Astrocyte of the spinal cord (primary cell): ENCODE measurements at places on chromosomes 7 and 10.
A peak's percentile ranks its signal among the peaks of the same experiment; 100 is the strongest.

DNA sequence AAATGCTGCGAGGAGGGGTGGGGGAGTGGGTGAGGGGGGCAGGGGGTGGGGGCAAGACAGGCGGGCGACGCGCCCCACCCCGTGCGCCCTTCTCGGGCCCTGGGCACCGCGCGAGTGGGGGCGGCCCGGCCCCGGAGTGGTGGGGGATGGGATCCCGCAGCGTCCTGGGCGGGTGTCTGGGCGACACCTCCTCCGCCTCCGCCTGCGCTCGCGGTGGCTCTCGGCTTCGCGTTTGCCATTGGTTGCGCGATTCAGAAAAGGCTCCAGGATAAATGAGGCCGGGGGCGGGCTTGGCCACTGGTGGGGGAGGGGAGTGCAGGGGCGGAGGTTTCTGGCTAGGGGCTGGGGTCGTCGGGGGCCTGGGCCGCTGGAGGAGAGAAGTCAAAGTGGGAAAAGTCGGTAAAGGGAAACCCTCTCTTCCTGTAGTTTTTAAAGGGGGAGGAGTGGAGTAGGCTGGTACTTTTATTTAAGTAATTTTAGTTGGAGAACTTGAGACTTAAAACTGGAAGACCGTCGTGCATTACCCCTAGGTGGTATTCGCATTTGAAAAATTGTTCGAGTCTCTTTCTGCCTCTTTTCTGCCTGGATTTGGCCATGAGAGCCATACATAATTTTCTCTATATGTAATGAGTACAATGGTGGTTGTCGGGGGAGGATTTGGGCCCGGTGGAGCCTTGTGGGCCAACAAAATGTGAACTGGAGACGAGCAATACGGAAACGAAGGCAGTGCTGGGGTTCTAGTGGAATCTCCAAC lies 992 bp upstream of the IGF2BP3 start:
- DNase-seq: peak; percentile 84

DNA sequence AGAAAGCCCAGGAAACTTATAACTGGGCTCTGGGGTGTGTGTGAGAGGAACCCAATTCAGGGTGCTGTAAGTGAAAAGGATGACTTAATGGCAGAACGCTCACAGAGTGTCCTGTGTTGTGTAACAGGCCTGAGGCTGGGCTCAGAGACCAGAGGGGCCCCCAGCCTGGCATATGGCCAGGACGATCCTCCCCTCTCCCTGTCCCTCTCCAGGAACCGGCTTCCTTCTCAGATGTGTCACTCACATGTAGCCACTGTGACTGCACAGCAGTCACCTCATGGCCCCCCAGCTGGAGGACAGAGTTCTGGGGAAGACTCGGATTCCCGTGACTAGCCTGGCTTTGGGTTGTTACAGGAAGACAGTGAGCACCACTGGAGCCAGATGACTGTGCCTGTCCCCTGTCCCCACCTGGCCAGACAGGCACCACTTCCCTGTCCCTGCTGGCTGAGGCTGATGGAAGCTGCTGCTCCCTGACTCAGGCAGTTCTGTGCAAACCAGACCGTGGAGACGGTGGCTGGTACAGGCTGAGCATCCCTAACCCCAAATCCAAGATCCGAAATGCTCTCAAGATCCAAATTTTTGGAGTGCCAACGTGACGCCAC lies 220.5 kb downstream of the MLLT10 start:
- DNase-seq: no peak

GRCh38 chr10:79985481-79986072 lies 36.7 kb upstream of the SFTPD start:
- DNase-seq: no peak

- DNase-seq: peak; percentile 74
Measured at GRCh38 chr7:80699045-80699638, 60.7 kb downstream of the CD36 start.

GRCh38 chr10:118926903-118927302 lies 102.6 kb upstream of the NANOS1 start:
- no peak for DNase-seq

GRCh38 chr10:35643151-35644049 lies 1.3 kb upstream of the FZD8 start:
- DNase-seq: peak; percentile 67

GRCh38 chr10:76382381-76382851 lies 951.0 kb downstream of the LRMDA start:
- DNase-seq: peak; percentile 69

- DNase-seq: no peak
Measured at GRCh38 chr7:41760293-41760692, 57.4 kb upstream of the INHBA start.

DNA sequence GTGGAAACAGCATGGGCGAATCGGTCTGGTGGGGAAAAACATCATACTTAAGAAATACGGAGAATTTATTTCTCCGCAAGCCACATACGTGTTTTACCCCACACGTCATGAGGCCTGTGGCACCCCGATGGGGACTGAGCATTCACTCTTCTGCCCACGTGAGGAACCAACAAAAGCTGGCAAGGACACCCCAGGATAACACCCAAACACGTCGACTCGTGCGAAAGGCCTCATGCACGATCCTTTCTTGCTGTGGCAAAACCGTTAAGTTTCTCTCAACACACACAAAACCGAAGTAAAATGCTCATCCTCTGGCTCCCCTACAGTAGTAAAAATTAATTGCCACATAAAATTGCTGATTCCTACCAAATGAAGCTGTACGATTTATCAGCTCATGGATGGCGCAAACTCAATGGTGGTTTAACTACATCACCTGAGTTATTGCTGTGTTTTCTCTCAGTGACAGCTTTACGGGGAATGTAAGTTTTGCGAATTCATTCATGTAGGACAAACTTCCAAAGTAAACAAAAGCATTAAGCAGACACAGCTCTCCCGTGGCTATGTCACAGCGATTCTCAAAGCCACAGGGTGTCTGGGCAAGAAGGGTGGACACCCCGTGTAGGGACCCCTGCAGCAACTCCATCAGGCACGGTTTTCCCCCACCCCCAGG lies 97.0 kb downstream of the CTBP2 start:
- no peak for DNase-seq

- DNase-seq: no peak
Measured at GRCh38 chr7:27345164-27345887, 102.7 kb downstream of the EVX1 start.

DNA sequence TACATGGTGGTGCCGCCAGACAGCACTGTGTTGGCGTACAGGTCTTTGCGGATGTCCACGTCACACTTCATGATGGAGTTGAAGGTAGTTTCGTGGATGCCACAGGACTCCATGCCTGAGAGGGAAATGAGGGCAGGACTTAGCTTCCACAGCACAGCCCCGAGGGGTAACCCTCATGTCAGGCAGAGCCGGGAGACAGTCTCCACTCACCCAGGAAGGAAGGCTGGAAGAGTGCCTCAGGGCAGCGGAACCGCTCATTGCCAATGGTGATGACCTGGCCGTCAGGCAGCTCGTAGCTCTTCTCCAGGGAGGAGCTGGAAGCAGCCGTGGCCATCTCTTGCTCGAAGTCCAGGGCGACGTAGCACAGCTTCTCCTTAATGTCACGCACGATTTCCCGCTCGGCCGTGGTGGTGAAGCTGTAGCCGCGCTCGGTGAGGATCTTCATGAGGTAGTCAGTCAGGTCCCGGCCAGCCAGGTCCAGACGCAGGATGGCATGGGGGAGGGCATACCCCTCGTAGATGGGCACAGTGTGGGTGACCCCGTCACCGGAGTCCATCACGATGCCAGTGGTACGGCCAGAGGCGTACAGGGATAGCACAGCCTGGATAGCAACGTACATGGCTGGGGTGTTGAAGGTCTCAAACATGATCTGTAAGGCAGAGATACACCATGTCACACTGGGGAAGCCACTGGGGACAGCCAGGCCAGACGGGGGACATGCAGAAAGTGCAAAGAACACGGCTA lies 104.6 kb upstream of the TNRC18 start:
- peak; percentile 43 for DNase-seq

GRCh38 chr10:124566981-124567835 lies 105.6 kb downstream of the LHPP start:
- no peak for DNase-seq

- DNase-seq: no peak
Measured at GRCh38 chr10:56298941-56299340, 62.1 kb downstream of the ZWINT start.

- DNase-seq: peak; percentile 86
Measured at GRCh38 chr10:3948843-3949242, 163.8 kb upstream of the KLF6 start.

DNA sequence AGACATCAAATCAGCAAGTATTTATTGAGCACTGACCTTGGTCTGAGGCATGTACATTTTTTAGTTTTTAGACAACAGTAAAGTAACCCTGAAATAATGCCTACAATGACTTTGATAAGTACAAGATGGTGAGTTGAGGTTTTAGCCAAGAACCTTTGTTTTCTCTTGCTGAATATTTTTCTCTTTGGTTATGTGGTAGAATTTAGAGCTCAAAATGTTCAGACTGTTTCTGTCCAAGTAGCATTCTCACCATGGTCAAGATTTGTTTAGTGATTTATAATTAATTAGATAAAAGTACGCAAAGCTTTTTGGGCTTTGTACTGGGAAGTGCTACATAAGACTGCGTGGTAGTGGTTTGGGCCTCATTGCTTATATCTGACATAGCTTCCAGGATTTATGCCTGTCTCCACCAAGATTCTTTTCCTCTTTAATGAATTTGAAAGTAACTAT lies 102.4 kb downstream of the KAT6B start:
- peak; percentile 32 for DNase-seq

- no peak for DNase-seq
Measured at GRCh38 chr7:147513451-147513850, 1077.1 kb upstream of the C7orf33 start.

DNA sequence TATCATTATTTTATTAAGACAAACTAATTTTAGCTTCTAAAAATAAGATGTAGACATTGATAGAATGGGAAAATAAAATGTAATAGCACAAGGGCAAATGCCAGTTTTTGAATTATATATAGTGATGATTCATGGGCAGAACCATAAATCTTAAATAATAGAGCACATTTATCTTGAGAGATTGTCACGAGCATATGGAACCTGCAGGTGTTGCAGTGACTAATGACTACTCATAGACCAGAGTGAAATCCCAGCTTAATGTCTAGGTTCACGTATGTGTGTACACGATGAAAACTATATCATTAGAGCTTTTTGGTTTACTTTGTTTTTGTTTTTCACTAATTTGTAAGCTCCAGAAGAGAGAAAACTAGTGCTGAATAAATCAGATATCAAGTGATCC lies 150.2 kb upstream of the CACNA2D1 start:
- no peak for DNase-seq

- no peak for DNase-seq
Measured at GRCh38 chr7:26332698-26333097, 41.0 kb downstream of the SNX10 start.

DNA sequence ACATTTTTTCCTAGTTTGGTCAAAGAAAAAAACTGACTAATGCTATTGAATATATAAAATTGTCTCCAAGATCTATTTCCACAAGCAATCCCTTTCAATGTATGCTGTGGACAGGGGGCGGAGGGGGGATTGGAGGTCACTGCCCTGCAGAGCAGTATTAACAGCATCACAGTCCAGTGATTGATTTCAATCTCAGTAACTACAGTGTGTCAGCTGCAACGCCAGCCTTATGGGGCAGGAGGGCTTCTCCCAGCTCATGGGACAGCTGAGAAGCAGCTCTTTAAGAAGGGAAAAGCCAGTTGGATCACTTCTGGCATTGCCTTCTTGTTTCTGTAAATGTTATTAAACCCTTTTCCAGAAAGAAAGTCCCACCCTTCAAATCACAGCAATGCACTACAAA lies 65.0 kb downstream of the RAPGEF5 start:
- no peak for DNase-seq

- DNase-seq: no peak
Measured at GRCh38 chr7:95817866-95818640, 45.7 kb downstream of the DYNC1I1 start.

- DNase-seq: no peak
Measured at GRCh38 chr7:26918241-26918640, 53.9 kb upstream of the SKAP2 start.

DNA sequence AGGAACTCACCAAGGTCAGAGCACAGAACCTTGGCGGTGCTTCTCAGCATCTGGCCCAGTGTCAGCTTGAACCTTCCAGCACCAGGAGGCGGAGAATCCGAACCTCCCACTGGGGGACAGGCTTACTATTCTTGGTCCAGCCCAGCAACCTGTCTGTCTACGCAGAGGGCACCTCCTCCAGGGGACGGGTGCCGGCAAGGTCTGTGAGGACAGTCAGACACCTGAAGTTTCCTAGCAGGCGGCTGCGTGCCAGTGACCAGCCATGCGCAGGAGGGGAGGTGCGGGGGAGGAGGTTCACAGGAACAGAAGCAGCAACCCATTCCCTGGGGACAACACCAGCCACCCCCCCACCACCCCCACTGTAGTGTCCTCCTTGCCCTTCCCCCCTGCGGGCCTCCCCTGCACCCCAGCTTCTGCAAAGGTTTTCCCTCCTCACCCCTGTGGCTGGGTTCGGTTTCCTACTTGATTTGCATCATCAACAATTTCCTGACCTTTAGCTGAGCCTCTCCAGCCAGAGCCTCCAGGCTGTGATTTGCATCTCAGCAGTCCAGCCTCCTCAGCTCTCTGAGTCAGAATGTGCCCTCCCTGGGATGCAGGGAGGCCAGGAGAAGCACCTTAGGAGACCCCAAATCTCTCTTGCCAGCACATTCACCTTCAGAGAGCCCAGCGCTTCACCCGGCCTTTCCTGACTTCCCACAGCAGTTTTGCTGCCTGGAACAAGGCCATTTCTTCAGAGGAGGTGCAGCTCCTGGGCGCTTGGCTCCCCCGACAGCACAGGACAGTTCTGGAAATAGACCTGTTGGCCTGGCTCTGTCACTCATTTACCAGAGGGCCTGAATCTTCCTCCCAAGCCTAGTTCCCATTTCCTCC lies 107.5 kb upstream of the NPS start:
- DNase-seq: no peak

- DNase-seq: no peak
Measured at GRCh38 chr7:103824251-103824650, 165.2 kb downstream of the RELN start.

DNA sequence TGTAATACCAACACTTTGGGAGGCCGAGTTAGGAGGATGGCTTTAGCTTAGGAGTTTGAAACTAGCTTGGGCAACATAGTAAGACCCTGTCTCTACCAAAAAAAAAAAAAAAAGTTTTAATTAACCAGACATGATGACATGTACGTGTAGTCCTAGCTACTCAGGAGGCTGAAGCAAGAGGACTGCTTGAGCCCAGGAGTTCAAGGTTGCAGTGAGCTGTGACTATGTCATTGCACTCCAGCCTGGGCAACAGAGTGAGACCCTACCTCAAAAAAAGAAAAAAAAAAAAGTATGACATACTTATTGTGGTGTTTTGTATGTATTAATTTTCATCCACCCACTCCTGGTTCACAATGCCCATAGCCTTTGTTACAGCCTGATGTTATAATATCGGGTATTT lies 69.7 kb downstream of the GSAP start:
- no peak for DNase-seq
